Dermis microvascular lymphatic vessel endothelial cell (primary cell): ENCODE measurements at places on chromosomes 1 and 21.

DNA sequence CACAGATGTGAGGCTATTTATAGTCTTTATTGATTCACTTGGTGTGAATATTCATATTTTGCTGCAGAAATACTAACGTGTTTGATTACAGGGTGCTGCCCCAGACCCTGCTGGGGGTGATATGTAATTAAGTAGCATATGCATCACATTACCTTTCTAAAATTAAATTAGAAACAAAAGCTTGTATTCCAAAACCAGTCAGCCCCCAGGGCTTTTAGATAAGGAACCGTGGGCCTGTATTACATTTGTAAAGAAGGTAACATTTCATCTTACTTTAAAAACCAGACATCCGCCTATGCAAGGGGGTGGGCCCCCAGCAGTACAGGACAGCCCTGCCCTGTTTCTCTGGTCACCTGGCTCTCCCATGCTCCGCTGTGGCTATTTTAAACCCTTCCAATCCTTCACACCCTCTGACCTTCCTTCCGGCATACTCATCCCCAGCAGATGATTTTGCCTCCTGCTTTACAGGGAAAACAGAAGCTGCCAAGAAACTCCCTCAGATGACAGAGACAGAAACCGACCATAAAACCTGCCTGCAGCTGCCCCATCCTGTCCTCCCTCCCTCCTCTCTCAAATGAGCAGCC is 22.0 kb upstream of the KCNC4 start:
- peak; percentile 59 for DNase-seq

DNA sequence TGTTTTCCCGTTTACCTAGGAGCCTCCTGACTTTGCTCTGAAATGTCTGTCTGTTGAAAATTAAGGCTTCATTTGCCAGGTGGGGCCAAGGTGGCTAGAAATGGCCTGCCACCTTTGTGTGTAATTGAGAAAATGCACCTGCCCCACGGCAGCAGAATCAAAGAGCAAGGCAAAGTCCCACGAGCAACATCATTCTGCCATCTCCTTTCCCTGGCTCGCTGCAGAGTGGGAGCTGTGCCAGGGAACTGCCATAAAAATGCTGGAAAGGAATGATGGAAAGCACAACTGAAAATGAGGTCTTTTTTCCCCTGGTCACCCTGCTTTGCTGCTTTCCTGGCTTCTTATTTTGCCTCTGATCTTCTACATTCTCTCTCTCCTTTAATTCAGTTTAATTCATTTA is 5.5 kb upstream of the OLFML2B start:
- no peak for DNase-seq

- no peak for DNase-seq
Observed at GRCh38 chr1:174243451-174244000, 84.2 kb downstream of the RABGAP1L start.

DNA sequence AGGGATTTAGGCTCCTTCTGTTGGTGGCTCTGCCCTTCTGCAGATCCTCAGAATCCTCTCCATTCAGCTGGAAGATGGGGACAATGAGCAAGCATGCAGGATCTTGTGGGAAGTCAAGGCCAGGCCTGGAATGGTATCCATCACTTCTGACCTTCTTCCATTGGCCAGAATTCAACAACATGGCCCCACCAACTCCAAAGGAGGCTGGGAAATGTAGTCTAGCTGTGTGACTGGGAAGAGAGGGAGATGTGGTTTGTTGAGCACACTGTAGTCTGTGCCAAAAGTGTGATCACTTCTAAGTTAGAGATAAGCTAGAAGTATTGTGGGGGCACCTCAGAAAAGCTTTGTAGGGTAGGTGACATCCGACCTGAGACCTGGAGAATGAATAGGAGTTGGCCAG is 60.4 kb upstream of the WNT4 start:
- DNase-seq = no peak

GRCh38 chr1:179708434-179709195 is 34.5 kb upstream of the FAM163A start:
- DNase-seq = no peak
